Suprapubic skin (tissue), 4 donors: ENCODE measurements at places on chromosomes 7 and 10.

- no peaks in the 10 kb centered on the region for H3K27me3 ChIP-seq
- no peak for DNase-seq
- H3K4me3 ChIP-seq, result no peak overlapping the region
- H3K36me3 ChIP-seq, result no peaks in the 10 kb centered on the region
- H3K4me1 ChIP-seq, result no peaks in the 10 kb centered on the region
Measured at GRCh38 chr7:134120405-134120804, 6.7 kb upstream of the LRGUK start.

GRCh38 chr10:120455004-120455403, 2.0 kb upstream of the PLPP4 start:
- no peak overlapping the region for H3K4me3 ChIP-seq
- peaks cover 41% of the 10 kb centered on the region for H3K27me3 ChIP-seq

DNA sequence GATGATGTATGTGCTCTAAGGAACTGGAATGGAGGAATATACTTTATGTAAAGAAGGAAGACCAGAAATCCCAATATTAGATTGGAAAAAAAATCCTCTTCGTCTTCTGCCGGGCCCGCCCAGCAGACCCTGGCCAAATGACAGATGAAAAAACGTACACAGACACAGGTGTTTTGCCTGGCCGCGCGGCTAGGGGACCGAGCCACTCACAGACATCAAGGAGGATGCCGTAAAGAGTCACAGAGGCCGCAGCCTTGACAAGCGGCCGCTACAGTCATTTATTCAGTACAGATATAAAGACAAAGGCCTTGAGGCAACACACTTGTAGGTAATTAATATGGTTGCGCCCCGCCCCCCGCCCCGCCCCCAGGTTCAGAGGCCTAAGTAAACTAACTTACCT, 594.1 kb downstream of the GRM8 start:
- no peaks in the 10 kb centered on the region for H3K36me3 ChIP-seq
- no peak overlapping the region for H3K4me3 ChIP-seq
- no peaks in the 10 kb centered on the region for H3K4me1 ChIP-seq

DNA sequence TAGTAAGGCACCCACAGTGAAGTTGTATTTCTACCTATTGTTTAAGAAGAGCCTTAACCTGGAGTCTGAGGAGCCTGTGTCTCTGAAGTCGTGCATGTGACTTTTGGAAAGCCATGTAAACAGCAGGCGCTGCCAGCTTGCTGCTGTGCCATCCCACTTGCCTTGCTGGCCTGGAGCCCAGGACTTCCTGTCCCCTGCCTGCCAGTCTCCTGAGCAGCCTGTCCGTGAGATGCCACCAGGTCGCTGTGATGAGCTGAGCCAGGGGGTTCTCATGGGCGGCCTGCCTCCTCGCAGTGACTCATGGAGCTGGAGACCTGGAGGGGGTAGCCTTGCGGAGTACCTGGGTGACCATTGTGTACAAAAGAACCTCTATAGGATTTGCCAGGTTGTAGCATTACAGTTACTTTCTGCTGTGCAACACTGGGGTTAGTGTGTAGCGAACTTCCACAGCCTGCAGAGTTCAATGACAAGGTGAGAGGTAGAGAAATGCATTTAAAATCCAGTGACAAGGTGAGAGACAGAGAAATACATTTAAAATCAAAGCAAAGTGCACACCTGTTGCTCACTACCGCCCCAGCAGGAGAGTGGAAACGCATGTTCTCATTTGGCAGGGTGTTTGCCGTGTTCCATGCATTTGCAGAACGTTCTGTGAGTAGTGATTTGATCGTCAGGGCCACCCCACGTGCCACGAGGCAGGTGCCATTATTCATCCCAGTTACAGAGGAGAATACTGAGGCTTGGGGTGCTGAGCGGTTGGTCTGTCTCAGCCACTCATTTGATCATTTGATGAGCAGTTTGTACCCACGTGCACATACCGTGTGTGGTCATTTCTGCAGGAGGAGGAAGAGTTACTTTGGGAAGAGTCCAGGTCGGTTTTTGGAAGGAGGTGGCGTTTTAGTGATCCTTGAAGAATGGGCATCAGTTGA, 36.6 kb upstream of the BHLHA15 start:
- H3K27ac ChIP-seq, result no peak overlapping the region
- H3K27me3 ChIP-seq, result no peaks in the 10 kb centered on the region
- peaks cover 6% of the 10 kb centered on the region for H3K4me1 ChIP-seq
- peaks cover 27% of the 10 kb centered on the region for H3K36me3 ChIP-seq
- H3K4me3 ChIP-seq, result no peak overlapping the region
- DNase-seq, result no peak

DNA sequence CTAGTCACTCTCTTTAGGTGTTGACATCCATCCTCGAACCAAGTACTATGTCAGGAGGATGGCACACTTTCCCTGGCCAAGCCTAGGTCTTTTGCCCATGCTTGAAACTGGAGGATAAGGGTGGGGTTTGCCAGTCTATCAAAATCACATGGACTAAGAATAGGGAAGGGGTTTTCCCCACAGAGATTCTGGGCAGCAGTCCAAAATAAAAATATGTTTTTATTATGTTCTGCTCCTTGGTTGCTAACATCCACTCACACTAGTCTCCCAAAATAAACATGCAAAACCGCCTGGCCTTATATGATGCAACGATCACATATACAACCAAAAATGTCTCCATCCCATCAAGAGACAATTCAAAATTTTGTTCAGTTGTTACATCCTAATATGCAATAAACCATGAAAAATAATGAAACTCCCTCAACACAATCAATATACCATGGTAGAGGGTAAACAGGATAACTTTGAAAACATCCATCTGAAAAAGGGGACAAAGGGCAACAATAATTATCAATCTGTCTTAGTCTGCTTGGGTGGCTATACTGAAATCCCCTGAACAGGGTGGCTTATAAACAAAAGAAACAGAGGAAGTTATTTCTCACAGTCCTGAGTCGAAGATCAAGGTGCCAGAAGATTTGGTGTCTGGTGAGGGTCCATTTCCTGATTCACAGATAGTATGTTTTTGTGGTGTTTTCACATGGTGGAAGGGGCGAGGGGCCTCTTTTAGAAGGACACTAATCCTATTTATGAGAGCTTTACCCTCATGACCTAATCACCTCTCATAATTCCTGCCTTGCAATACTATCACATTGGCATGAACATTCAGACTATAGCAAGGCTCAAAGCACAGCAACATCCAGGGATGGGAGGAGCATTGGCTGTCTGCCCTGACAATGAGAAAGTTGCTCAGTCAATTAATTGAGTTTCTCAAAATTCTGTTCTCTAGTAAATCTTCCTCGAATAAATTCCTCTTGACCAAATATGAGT, 159.3 kb downstream of the ETV1 start:
- no peak for DNase-seq
- no peak overlapping the region for H3K4me3 ChIP-seq
- H3K36me3 ChIP-seq, result no peaks in the 10 kb centered on the region
- peaks cover 8% of the 10 kb centered on the region for H3K4me1 ChIP-seq
- no peak overlapping the region for H3K27ac ChIP-seq

- DNase-seq, result no peak
- H3K27ac ChIP-seq, result no peak overlapping the region
- no peaks in the 10 kb centered on the region for H3K36me3 ChIP-seq
- H3K4me3 ChIP-seq, result no peak overlapping the region
- no peaks in the 10 kb centered on the region for H3K27me3 ChIP-seq
- H3K4me1 ChIP-seq, result no peaks in the 10 kb centered on the region
Measured at GRCh38 chr10:17143055-17143690, 13.6 kb upstream of the CUBN start.

DNA sequence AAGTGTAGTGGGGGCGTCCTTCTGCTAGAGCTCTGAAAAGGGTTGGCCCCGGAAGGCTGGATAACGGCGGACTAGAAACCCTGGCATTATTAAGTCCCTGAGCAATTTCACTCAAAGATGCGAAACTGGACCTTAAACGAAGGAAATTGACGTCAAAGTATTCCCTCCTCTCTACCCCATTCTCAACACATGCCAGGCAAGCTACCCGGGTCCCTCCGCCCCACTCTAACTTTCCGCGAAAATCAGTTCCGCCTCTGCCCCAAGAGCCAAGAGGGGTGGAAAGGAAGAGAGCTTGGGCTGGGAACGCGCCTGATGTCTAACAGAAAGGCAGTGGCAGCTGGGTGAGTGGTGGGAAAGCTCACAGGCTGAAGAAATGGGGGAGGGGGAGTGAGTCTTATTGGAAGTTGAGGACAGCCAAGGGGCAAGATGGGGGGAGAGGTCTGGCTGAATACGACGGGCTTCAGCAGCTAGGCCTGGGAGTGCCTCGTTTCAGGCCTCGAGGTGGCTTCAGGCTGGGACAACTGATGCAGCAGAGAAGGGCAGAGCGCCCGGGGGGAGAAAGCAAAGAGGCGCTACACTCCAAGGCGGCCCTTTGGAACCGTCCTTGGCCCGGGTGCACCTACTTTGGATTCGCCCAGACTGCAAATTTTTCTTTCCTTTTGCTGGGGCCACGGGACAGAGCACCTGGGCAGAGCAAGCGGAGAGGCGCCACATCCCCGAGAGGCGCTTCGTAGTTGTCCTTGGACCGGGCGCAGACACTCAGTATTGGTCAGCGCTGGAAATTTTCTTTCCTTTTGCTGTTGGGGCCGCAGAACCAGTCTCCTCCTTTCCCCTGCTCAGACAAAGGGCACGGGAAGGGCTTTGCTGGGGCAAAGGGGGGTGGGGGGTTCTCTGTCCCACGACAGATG, 2.0 kb upstream of the FEZF1 start:
- no peaks in the 10 kb centered on the region for H3K36me3 ChIP-seq
- no peak overlapping the region for H3K27ac ChIP-seq
- H3K27me3 ChIP-seq, result peaks cover 100% of the 10 kb centered on the region
- H3K4me1 ChIP-seq, result peaks cover 57% of the 10 kb centered on the region
- no peak for DNase-seq
- H3K4me3 ChIP-seq, result peak overlapping the region; percentile 37

- peak overlapping the region; percentile 68 for H3K4me3 ChIP-seq
- peak overlapping the region; percentile 99 for H3K27ac ChIP-seq
- peaks cover 5% of the 10 kb centered on the region for H3K27me3 ChIP-seq
- H3K36me3 ChIP-seq, result peaks cover 39% of the 10 kb centered on the region
- peaks cover 71% of the 10 kb centered on the region for H3K4me1 ChIP-seq
- no peak for DNase-seq
Measured at GRCh38 chr10:17231788-17232187, 3.7 kb downstream of the VIM start.
